ENCODE measurements at places on chromosomes 4 and X. TPM values are rescaled to one million over a fixed set of nuclear protein-coding genes. Genes with fewer than 3 reads are reported as not detected.

DNA sequence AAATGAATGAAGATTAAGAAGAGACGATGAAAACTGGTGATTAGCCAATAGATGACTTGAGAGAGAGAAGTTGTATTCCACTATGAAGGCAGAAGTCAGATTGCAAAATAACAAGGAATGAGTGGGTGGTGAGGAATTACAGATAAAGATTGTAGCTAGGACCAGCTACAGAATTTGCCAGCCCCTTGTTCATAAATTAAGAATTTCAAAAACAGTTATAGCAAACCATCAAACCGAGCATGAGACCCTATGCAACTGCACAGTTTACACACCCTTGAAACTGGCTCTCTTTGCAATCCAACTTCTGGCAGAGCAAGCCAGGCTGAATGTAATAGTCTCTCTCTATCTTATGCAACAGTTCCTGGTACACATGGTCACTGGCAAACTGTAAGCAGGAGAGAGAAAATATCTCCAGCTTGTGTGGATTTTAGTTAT is 35.2 kb downstream of the STAP1 start:
- DNase-seq = peak; percentile 25

GRCh38 chr4:76750716-76751115 is 147.2 kb downstream of the SOWAHB start:
- no peak for DNase-seq

DNA sequence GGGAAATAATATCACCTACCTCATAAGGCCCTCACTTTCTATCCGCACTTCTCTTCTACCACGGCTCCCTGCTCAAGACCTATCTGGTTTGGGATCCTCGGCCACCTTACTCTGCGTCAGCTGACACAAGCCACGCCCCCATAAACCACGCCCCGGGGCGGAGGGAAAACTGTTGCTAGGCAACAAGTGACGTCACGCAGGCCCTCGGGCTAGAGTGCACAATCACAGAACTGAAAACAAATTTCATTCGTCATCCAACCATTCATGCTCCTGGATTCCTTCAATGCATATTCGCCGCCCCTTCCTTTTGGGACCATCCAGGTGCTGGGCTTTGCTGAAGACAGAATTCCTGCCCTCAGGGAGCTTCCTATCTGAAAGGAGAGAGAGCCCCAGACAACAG is 66.3 kb downstream of the SMC1A start:
- DNase-seq = no peak

GRCh38 chr4:3524920-3525319 is 7.3 kb downstream of the LRPAP1 start:
- no peak for DNase-seq

GRCh38 chrX:16827225-16827624 is 41.0 kb downstream of the TXLNG start:
- peak; percentile 65 for DNase-seq

DNA sequence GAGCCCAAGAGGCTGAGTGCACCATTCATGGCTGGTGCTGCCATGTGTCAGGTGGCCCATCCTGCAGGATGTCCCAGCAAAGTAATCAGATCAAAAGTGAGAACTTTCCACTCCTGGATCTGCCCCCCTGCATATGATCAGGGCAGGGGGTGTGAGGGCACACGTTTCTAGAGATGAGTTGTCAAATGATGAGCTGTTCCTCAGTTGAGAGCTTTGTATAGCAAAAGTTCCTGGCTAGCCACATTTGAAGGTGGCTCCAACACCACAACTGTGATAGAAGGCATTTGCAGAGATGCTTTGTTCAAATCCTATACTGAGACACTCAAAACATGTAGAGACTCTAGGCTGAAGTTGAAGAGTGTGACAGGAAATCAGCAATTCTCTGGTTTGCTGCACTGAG is 501.8 kb downstream of the BCOR start:
- DNase-seq = no peak

DNA sequence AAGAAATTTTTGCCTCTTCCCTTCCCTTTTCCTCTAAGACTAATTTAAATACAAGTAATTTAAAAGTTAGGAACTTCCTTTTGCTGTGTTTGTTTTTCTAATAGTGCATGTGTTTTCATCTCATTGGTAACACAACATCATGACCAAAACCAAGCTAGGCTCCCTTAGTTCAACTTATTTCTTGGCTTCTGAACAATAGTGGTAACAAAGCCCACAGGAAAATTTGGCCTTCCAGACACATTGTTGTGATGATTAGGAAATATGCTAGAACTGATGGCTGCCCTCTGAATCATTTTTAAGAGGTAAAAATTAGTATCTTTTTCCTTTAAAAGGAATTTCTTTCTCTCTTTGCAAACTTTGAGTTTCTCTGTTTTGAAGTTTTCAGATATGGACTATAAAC is 25.5 kb upstream of the TEC start:
- no peak for DNase-seq

GRCh38 chrX:15245896-15246295 is 24.0 kb downstream of the ASB9 start:
- no peak for DNase-seq

GRCh38 chr4:81606801-81607501 is 135.2 kb upstream of the RASGEF1B start:
- no peak for DNase-seq

GRCh38 chr4:178836865-178837264 is 1394.6 kb upstream of the AGA start:
- no peak for DNase-seq

- DNase-seq = no peak
Observed at GRCh38 chrX:40011322-40012038, 86.3 kb downstream of the BCOR start.

DNA sequence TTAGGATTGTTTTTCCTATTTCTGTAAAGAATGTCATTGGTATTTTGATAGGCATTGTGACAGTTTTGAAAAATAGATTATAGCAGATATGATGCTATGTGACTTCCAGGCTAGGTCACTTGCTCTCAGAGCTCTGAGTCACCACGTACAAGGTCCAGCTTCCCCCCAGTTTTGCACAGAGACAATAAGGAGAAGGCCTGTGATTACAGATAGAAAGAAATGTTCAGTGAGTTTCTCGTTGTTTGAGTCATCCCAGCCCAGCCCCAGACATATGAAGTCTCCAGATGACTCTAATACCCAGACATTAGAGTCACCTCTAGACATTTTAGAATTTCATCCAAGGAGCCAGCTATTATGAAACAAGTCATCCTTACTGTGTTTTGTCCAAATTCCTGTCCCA is 57.2 kb downstream of the MFAP3L start:
- peak; percentile 11 for DNase-seq

- DNase-seq = peak; percentile 32
Observed at GRCh38 chrX:53458082-53458481, 23.9 kb upstream of the HSD17B10 start.

- DNase-seq = no peak
Observed at GRCh38 chr4:19752599-19752998, 499.1 kb upstream of the SLIT2 start.

GRCh38 chr4:150960079-150960478 is 55.0 kb downstream of the LRBA start:
- peak; percentile 37 for DNase-seq

GRCh38 chr4:186621959-186622553 is 66.7 kb upstream of the MTNR1A start:
- DNase-seq = peak; percentile 95

DNA sequence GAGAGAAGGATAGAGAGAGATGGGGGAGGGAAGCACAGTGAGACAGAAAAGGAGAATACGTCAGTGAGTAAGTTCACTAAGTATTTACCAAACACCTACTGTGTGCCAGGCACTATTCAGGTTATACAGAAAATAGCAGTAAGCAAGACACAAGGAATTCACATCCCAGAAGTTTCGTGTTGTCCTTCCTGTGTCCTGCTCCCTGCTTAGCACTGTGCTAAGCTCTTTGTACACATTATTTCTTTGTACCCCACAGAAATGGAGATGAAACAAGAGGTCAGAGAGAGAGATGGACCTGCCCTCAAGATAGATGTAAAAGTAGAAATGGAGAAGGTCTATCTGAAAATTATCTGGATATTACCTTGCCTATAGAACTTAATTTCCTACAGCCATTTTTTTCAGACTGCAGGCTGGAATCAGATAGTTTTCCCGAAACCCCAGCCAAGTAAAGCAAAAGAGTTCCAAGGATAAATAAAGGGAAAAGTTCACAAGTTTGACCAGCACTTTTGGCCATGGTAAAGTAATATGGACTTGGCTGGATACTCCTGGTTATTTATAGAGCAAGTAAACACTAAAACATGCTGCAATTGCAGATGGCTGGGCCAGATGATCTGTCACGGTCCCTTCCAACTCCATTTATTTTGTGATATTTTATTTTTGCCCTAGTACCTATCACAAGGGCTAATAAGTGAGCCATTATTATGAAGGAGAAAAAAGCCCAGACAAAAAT is 353.7 kb upstream of the SLC7A11 start:
- DNase-seq = peak; percentile 70

- peak; percentile 33 for DNase-seq
Observed at GRCh38 chr4:163166041-163166579, 580 bp downstream of the NAF1 start.

DNA sequence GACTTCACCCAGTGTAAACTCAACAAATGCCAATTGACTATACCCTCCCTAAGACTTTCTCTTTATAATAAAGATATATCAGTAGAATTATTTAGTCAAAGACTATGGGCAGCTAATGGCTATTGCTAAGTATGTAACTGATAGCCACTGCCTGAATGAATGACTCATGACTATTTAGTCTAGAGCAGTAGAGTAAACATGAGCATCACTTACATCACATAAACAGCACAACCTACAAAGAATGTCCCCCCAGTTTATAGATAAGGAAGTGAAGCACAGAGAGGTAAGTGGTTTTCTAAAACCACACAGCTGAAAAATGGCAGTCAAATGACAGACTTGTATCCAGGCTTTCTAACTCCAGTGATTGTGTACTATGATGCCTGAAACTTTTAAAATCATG is 507.0 kb downstream of the PPARGC1A start:
- peak; percentile 43 for DNase-seq

- DNase-seq = peak; percentile 1
Observed at GRCh38 chr4:13160920-13161319, 323.2 kb downstream of the RAB28 start.

- DNase-seq = no peak
Observed at GRCh38 chr4:163988391-163988790, 493.9 kb downstream of the TMA16 start.

- DNase-seq = no peak
Observed at GRCh38 chrX:136856050-136856449, 24.5 kb downstream of the RBMX start.

DNA sequence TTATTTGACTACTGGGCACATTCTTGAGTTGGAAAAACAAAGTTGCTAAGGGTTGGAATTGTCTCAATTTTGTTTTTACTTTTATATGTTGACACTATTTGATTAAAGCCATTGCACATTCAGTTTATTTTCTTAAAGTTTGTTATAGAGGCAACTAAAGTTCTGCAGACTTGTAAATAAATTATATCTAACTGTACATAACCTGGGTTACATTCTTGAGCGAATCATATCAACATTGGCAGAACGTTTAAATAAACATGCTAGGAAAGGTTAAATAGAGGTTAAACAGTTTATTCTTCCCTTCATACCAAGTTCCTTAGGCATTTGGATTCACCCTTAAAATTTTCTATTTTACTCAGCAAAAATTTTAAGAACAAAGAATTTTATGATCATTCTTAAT is 74.5 kb downstream of the UCHL1 start:
- DNase-seq = no peak

- DNase-seq = no peak
Observed at GRCh38 chr4:145934434-145935047, 4.1 kb downstream of the ZNF827 start.

DNA sequence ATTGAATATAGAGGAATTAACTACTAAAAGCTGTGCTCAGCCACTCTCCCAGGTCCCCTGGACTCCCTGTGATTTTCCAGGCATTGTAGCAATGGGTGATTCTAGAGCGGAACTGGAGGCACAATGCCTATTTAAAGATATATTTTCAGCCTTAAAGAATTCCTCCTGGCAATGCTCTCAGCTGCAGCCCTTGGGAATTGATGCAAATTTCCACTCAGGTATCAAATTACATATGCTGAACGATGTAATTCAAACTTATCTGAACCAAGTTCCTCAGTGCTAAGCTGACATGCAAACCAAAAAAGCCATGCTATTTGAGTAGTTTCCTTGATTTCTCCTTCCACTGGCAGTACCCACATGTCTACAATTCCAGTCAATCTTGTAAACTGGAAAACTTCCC is 86.3 kb upstream of the GABRA3 start:
- DNase-seq = no peak

DNA sequence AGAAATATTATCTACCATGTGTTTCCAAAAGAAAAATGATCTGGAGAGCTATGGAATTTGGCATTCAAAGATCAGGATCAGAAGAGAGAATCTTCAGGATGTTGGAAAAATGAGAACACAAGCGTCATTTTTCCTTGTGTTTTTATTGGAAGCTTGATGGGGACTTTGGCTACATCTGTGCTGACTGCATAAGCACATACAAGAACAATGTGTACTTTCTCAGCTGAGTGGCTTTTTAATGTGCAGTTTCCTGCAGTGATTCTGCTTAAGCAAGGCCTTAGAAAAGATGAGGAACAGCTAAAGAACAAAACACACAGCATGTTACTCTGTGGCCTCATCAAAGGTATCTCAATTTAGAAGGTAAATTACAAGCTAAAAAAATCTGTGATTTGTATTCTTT is 1039.9 kb downstream of the GLUD2 start:
- DNase-seq = no peak

- DNase-seq = no peak
Observed at GRCh38 chr4:4862071-4862551, 2.6 kb downstream of the MSX1 start.

DNA sequence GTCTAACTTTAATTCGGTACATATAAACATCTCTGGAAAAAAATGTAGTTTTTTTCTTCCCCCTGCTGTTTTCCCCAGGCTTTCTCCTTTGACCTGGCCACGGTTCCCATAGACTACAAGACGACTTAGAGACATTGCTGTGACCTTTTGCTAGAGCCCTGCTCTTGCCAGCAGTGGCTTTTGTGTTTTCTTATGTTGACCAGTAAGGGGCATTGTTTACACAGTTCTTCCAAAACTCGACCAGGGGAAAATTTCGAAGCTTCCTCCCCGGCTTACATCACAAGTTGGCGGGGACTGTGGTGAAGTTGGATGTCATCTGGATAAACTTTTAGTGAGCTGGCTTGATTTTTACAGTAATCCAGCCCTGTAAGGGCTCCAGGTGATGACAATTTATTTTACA is 9.3 kb downstream of the CCDC160 start:
- no peak for DNase-seq

The SCRG1 gene
- under 0.01 TPM for total RNA-seq

The F8A2 gene
- total RNA-seq = not detected

The GYPE gene
- 0.54 TPM for total RNA-seq

The FGF5 gene
- 18.6 TPM for total RNA-seq

The GABRE gene
- 1.3 TPM for total RNA-seq

The CPLX1 gene
- total RNA-seq = not detected

Data from IMR-90 (cell line).